ENCODE measurements at places on chromosomes 4 and X. TPM values are rescaled to one million over a fixed set of nuclear protein-coding genes. Genes with fewer than 3 reads are reported as not detected.

Gene FOXO4
- total RNA-seq: 6.4 TPM

Gene INTU
- 0.43 TPM for total RNA-seq

Gene PIN4
- total RNA-seq: 5.5 TPM

Gene BST1
- 0.18 TPM for total RNA-seq

Gene OPN1MW3
- total RNA-seq: not detected

Gene TSC22D3
- total RNA-seq: 18.5 TPM

Gene SLC6A14
- total RNA-seq: 0.46 TPM

Gene SOWAHD
- total RNA-seq: not detected

Gene AR
- total RNA-seq: 0.08 TPM

Gene CITED1
- not detected for total RNA-seq

Gene GLRA2
- not detected for total RNA-seq

Gene CD99L2
- 8.2 TPM for total RNA-seq

Gene PLAC8
- total RNA-seq: 11.8 TPM

GRCh38 chr4:77025643-77026321 is 50.0 kb downstream of the CCNI start:
- DNase-seq: no peak

GRCh38 chrX:40484408-40485091 is 96.2 kb upstream of the ATP6AP2 start:
- no peak for DNase-seq

DNA sequence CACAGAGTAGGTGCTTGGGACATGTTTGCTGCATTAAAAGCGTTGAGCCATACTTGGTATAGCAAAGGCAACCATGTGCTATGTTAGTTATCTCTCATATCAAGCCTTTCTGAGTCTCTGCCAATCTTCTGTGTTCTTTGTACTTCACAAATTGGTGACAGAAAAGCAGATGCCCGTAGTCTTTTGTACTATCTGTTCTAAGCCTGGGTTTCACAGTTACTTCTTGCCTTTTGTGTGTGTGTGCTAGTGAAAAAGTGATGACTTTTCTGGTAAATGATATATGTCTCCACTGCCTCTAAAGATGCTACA is 16.1 kb upstream of the KLHL2 start:
- no peak for DNase-seq

- DNase-seq: no peak
Measured at GRCh38 chrX:10555846-10556245, 64.5 kb downstream of the MID1 start.

- no peak for DNase-seq
Measured at GRCh38 chrX:111090458-111090857, 5.5 kb upstream of the PAK3 start.

- no peak for DNase-seq
Measured at GRCh38 chrX:149760965-149761364, 12.9 kb upstream of the HSFX1 start.

GRCh38 chr4:138576684-138577083 is 334.5 kb upstream of the SLC7A11 start:
- no peak for DNase-seq

DNA sequence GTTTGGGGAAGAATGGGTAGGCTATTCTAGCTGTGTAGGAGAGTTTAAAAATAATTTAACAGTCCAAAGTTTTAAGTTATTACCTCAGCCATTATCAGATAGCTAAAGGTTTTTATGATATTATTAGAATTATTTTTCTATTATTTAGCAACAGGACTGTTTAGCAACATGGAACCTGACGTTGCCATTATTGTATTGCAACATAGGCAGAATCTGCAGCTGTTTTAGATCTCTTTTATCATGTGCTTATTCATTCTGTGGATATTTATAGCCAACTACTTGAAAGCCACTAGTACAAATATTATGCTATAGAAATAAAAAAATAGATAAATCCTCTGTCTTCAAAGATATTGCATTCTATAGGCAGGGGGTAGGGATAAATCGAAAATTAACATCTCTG is 382.0 kb upstream of the TRAM1L1 start:
- no peak for DNase-seq

- DNase-seq: no peak
Measured at GRCh38 chrX:20067709-20068561, 48.8 kb downstream of the MAP7D2 start.

DNA sequence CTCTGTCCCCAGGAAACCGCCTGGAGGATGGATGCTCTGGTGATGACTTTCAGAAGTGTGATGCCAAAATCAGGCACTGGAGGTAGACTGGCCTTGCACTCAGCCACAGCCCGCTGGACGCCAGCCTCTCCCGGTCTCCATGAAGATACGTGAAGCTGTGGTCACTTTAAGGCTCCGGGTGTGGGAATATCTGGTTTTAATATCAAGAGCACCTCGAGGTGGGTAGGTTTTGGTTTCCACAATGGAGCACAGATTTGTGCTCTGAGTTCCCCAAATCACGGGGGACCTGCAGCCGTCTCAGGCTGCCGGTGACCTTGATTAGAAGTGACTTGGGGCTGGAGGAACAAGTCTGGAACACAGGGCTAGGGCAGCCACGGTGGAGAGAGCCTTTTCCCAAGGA is 6.8 kb upstream of the HMX1 start:
- DNase-seq: no peak

DNA sequence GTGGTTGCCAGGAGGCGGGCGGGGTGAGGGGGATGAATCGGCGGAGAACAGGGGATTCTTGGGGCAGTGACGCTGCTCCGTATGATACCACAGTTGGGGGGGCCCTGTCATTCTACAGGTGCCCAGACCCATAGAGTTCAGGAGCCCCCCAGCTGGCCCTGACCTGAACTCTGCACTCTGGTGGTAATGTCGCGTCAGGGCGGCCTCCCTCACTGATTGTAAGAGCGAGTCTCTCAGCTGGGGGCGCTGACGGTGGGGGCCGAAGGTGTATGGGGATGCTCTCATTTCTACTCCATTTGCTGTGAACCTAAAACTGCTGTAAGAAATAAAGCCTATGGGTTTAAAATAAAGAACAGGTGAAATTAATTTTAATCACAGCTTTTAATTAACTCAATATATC is 91.8 kb upstream of the PSAPL1 start:
- DNase-seq: no peak

- DNase-seq: no peak
Measured at GRCh38 chr4:184192933-184193332, 24.7 kb downstream of the ENPP6 start.

GRCh38 chrX:47232803-47233332 is at the start of gene USP11:
USP11 (plus strand) TSS chrX:47233009; CDS start chrX:47233044, 35 bp downstream.
- peak; percentile 39 for DNase-seq

DNA sequence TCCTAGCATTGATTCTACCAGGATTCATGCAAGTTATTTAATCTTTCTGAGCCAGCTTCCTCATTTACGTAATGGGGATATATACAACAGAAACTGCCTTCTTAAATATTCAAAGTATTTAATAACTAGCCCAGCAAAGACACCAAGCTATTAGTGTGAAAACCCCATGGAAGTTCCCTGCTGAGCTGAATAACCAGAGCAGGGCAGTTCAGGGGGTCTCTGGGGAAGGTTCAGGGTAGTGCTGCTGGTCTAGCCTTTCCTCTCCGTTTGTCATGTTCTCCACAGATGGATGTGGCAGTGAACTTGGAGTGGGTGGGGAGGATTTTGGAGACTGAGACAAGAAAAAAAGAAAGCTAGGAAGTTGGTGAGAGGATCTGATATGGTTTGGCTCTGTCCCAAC is 240.8 kb upstream of the TAPT1 start:
- no peak for DNase-seq

DNA sequence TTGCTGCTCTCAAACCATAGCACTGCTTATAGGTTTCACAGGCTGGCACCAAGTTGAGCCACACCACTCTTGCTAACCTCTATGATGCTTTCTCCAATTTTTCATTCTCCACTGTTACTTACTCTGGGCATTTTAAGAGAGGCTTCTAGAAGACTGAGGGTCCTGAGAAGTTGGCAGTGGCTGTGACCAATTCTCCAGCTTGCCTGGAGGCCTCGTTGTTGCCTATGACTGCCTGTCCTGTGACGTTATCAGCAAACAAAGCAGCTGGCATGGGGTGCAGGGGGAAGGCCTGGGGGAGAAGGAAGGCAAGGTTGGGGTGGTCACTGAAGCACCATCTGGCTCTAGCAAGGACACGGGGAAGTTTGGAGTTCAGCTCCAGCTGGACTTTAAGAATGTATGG is 30.4 kb upstream of the PDLIM3 start:
- no peak for DNase-seq

- no peak for DNase-seq
Measured at GRCh38 chr4:121140716-121141460, 23.2 kb downstream of the TNIP3 start.

- no peak for DNase-seq
Measured at GRCh38 chrX:10031746-10032145, 64.6 kb downstream of the CLDN34 start.

DNA sequence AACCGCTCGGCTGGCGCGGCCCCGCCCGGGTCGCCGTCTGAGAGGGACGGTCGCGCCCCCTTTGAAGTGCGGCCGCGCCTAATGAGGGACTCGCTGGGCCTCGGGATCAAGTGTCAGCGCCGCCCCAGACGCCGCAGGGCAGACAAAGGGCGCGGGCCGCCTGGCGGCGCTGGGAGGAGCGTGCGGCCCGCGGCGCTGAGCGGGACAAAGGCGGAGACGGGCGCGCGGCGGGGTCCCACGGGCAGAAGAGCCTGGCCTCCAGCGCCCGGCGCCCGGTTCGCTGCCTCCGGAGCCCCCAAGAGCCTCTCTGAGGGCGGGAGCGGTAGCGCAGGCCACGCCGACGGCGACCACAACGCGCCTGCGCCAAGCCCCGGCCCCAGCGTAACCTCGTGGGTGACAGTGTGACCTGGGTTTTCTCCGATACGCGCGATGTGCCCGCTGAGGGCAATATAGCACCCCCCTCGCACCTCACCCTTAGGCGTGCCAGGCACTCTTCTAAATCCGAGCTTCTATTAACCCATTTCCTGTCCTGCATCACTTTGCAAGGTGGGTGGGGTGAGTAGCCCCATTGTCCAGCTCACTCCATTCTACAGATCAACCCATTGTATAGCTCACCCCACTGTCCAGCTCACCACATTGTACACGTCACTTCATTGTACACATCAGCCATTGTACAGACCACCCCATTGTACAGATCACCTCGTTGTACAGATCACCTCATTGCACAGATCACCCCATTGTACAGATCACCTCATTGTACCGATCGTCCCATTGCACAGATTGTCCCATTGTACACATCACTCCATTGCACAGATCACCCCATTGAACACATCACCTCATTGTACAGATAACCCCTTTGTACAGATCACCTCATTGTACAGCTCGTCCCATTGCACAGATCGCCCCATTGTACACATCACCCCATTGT is 33.7 kb upstream of the STX18 start:
- DNase-seq: peak; percentile 65

GRCh38 chrX:107684956-107685385 is 56.7 kb downstream of the PRPS1 start:
- no peak for DNase-seq

- DNase-seq: no peak
Measured at GRCh38 chrX:18825375-18825774, 117.9 kb downstream of the PPEF1 start.

DNA sequence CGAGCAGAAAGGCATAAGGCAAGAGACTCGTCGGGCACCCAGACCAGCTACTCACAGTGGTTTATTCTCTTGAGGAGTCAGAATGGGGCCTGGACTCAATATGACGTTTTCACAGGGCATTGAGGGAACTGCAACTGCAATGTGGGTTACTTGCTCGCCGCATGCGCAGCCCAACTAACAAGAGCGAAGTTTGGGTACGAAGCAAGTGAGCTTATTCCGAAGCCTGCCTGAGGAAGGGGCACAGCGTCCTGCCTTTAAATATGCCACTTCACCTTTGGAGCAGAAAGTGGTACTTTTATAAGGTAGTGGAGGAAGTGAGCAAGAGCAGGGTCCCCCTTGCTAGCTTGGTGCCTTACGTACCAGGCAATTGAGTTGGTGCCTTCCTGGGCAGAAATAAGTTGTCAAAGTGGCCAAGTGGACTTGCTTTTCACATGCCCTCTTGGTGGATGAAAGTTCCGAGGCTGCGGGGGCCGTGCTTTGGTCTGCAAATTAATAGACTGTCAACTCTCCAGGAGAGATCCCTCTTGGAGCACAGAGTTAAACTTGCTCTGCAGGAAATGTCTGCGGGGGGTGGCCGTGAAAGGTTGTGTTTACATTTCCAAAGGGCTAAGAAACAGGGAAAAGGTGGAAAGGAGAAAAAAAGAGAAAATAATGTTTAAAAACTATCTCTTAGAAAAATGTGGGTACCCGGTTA is 480.4 kb downstream of the TRIML1 start:
- DNase-seq: no peak

DNA sequence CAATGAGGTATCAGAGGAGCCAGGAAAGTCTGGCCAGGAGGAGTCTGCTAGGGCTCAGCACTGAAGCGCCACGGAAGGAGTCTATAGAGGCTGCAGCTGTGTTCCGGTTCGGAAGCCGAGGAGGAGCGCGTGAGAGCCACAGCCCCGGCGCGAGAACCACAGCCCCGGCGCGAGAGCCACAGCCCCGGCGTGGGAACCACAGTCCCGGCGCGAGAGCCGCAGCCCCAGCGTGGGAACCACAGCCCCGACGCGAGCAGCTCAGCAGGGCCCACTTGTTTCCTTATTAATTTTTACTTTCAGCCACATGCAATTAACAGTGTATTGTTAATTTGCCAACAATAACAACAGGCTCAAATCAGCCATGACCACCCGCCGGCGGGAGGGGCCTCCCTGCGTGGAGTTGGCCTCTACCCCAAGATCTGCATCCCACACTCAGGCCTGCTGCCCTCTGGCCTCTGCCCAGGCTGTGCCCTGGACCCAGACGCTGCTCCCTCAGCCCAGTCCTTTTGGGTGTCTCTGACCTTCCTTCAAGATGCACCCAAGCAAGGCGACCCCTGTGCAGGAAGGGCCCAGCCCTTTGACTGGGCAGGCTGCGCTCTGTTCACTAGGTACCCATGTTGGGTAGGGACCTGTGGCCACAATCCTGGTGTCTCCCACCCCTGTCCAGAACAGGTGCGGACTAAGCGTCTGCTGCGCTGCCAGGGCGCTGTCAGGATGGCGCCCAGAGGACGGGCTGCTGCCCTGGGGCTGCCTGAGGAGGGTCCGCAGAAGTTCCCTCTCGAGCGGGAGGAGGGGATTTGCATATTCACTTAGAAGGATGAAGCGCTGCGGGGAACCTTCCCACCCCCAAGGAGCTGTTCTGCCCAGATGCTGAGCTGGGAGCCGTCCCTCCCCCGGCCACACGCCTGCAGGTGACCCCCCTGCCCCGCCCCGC is 113.8 kb downstream of the ADRA2C start:
- no peak for DNase-seq

DNA sequence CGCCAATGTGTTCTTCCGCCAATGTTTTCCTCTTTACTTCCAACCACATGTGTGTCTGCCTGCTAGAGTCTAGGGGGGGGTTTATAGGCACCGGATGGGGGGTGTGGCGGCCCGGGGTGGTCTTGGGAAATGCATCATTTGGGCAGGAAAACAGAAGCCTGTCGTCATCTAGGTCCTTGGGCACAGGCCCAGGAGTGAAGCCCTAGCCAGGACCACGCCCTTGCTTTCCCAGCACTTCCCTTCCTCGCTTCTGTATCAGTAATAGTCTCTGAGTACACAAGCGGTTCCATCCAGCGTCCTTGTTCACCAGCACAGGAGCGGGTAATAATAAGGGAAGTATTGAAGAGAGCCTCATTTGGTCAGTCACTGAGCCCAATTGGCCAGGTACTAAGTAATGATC is 74.5 kb downstream of the QDPR start:
- no peak for DNase-seq
